ENCODE measurements at places on chromosomes 5 and 9. TPM values are rescaled to one million over a fixed set of nuclear protein-coding genes. Genes with fewer than 3 reads are reported as not detected.

DNA sequence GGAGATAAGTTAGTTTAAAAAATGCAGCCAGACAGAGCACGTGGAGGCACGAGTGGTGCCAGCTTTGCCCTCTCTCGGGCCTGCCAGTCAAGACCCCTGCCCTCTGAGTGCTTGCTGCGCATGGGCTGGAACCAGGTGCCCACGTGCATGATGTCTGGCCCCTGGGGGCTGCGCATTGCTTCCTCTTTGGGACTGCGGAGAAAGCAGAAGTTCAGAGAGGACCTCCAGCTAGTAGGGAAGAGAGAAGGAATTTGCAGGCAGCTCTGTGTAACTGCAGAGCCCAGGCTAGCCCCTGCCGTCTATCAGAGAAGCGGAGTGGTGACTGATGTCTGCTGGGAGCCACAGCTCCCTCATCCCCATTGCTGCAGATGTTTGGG is 9.7 kb upstream of the RNU6ATAC start:
- no peak for DNase-seq
- H3K27ac ChIP-seq = no peak overlapping the region
- peaks cover under 1% of the 10 kb centered on the region for H3K4me1 ChIP-seq
- no peak overlapping the region for H3K4me3 ChIP-seq

The VPS13A gene
- polyA plus RNA-seq = 4.0 TPM

The FGF1 gene
- polyA plus RNA-seq = not detected

- H3K27me3 ChIP-seq = no peaks in the 10 kb centered on the region
- H3K4me3 ChIP-seq = no peak overlapping the region
- peaks cover 7% of the 10 kb centered on the region for H3K4me1 ChIP-seq
- peaks cover 42% of the 10 kb centered on the region for H3K36me3 ChIP-seq
- DNase-seq = no peak
- no peak overlapping the region for H3K27ac ChIP-seq
Observed at GRCh38 chr5:154251529-154251928, 61.0 kb downstream of the GALNT10 start.

DNA sequence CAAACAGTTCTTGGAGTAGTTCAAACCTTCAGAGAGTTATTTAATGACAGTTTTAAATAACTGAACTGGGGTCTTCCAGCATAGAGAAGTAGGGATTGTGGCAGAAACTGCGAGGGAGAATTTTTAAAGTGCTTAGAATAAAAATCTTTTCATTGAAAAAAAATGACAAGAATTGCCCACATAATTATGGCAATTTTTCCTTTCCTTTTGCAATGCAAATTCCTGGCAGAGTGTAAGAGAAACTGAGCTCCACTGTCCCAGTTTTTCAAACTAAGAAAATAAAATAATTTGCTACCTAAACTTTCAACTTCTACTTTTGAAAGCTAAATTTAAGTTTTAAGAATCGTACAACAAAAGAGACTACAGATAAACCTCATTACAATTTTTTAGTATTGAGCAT is 2.3 kb upstream of the PTGER4 start:
- no peak for DNase-seq
- H3K4me3 ChIP-seq = no peak overlapping the region
- peak overlapping the region; percentile 83 for H3K27ac ChIP-seq
- peaks cover 9% of the 10 kb centered on the region for H3K36me3 ChIP-seq

The TNFAIP8 gene
- 220 TPM for polyA plus RNA-seq

DNA sequence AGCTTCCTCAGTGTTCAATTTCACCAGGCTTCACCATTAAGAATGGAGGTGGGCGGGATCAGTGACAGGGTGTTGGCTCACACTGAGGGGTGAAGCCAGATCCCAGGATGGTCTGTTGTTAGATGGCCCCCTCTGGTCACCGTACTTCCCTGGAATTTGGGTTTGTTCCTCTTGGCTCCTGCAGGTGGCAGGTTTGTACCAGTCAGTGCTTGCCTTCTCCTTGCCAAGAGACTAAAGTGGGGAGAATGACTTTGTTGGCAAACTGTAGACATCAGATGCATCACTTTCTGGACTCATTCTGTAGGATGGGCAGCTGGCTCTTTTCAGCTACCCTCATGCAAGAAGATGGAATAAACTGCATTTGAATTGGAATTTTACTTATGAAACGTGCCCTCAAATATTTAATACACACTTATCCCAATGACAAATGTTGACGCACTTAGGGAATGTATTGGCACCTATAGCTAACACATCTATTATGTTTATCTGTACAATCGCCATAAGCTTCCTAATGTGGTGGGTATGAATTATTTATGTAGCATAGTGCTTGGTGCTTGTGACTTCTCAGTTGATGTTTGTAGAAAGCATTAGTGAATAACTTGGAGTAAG is 31.4 kb upstream of the ANKRD55 start:
- no peak overlapping the region for H3K27ac ChIP-seq
- no peak for DNase-seq
